LoVo (cell line): ENCODE measurements at places on chromosomes 5 and 9.

GRCh38 chr9:120362446-120362845 lies 217.5 kb downstream of the CDK5RAP2 start:
- no peak for DNase-seq

DNA sequence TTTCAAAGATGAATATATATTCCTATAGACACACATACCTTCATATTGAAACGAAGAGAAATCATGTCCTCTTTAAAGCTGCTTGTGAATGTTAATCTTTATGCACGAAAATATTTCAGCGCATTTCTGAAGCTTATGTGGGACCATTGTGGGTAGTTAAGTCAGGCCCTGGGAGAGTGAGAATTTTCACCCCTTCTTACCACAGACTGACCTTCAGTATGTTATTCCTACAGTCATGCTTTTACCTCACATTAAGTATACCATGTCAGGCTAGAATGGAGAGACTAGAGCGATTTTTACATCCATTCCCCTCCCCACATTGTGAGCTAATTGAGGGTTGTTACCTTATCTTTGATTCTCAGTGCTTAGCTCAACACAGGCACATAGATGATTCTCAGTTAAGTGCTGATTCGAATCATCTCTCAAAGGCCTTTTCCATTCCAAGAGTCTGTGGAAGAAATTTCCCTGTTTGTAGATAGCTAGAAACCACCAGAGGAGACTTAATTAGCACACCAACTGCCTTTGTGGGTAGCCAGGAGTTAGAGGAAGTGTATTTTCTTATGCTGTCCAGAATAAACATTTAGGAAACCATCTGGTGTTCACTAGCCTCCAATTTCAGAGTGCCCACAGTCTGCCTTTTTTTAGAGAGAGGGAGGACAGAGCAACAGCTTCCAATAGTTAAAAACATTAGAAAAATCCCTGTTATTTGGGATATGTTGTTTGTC lies 110.5 kb downstream of the MEGF10 start:
- DNase-seq: no peak

GRCh38 chr5:167020418-167020817 lies 1271.0 kb upstream of the WWC1 start:
- DNase-seq: no peak

DNA sequence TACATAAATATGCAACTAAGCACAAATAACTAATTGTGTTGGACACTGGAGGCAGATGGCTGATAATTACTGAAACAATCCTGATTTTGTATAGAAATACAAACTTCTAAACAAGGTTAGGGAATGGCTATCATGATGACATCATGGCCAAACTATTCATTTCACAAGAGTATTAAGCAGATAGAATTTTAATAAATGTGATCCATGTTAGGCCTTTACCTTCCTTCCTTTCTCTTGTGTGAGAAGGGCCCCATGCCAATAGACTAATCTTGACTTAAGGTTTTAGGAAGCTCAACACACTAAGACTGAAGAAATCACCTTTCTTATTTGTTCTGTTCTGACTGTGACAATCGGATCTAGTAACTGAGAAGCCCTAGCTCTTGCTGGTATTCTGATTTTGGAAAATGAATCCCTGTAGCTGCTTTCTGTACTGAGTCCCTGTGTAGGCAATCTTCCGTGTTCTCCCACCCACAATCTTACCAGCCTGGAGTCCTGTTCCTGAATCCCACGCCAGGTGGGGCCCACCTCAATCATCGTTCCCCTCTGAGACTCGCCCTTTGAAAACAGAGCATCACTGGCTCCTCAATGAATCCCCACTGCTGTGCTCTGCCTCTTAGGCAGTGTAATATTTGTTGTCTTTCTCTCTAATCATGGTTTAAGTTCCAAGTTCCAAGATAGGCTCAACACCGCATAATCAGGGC lies 168.7 kb upstream of the GNA14 start:
- DNase-seq: no peak

DNA sequence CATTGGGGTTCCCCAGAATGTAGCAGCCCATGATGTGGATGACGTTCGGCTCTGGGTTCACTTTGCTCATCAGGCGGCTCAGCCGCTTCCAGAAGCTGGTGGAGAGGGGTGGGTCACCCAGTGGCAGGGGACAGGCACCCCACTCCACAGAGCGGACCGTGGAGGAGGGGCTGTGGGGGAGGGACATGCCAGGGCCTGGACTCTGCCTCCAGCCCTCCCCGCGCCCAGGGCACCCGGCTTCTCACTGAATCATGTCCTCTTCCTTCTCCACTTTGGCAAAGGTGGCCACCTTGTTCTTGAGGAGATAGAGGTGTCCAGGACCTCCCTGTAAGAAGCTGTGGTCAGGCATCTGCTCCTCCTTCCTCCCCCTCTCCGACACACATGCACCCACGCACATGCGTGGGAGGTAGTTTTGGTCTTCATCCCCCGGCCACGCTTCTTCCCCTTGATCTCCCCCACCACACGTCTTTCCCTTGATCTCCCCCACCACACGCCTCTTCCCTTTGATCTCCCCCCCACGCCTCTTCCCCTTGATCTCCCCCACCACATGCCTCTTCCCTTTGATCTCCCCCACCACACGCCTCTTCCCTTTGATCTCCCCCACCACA lies 8.9 kb upstream of the ENTPD8 start:
- DNase-seq: no peak

- DNase-seq: no peak
These were observed 297.3 kb upstream of the PANK3 start for GRCh38 chr5:168876419-168876818.

DNA sequence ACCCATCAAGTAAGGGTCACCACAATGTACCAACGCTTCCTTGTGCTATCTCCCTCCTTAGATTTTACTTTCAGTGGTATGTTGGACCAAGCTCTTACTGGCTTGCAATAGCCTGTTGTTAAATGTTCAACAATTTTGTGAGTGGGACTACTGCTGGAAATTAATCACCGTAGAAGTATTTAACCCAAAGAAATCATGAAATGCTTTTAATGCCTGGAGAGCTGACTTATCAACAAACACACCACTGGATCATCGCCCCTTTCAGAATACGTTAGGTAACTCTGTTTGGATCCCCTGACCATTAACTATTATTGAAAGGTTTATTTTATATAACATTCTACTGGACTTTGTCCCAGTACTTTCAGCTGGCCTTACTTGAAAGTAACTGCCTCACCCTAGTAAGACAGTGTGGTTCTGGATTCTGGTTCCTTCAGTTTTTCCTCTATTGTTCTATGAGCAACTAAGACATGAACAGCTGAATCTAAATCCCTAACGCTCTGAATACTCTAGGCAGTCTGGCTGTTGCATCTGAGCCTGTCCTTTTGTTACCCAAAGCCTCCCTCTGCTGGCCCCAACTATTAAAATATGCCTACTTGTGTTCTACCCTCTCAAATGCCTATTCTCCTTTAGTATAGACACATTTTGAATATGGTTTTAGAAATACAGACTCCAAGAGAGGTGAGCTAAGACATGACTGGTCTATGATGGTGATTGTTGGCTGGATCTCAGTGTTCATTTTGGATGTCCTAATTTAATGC lies 1203.4 kb upstream of the DMAC1 start:
- no peak for DNase-seq

DNA sequence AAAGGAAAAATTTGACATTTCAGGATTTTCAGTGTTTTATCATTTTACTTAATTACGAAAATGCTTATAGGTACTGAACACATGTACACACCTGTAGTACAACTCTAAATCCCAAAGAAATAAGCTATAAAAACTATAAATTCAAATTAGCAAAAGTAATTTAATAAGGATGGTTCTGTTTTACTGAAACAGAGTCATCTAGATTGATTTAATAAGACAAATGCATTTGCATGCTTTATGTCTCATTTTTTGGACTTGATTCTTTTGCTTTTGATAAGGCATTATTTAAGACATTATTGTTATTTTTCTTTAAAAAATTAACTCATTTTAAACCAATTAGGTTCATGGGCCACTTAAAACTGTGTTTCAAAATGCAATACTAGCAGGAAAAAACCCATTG lies 201.2 kb downstream of the PIK3R1 start:
- DNase-seq: no peak

DNA sequence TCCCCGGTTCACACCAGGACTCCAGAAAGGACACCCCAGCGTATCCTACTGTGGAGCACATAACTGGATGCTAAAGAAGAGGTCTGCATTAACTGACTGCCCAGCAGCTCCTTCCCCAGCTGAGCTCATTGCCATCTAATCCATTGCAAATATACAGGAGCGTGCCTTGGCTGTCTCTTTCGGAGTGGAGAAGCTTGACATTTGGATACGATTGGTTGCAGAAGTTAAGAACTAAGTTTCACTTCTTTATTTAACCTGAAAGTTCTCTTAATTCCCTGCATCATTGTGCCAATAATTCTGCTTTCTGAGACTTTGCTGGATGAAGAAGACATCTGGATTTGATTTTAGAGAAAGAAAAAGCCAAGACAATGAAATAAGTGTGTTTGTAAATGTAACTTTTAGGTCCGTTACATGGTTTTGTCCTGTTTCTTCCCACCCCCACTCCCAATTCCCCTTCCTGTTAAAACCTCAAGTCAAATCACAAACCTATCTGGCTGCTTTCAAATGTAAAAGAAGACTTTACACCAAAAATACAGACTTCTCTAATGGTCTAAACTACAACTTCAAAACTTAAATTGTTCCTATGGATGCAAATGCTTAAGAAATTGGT lies 33.9 kb downstream of the TAS2R1 start:
- no peak for DNase-seq

DNA sequence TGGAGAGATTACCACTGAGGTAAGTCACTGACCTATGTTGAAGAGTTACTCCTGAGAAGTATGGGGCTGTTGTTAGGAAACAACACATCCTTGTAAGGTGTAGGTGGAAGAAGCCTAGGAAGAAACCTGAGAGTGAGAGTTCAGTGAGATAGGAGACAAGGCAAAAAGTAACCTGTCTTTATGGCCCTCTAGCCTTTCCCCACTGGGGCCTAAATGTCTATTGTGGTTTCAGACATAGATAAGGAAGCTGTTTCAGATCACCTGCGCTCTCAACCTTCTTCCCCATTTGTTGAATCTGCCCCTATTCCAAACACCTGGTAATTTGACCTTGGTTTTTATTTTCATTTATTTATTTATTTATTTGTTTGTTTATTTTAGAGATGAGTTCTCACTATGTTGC lies 397.1 kb upstream of the RORB start:
- DNase-seq: no peak

- DNase-seq: no peak
These were observed 37.9 kb downstream of the ERGIC1 start for GRCh38 chr5:172871982-172872381.

- no peak for DNase-seq
These were observed 10.8 kb downstream of the FBXO38 start for GRCh38 chr5:148394587-148395019.

- no peak for DNase-seq
These were observed 23.2 kb downstream of the TMEM174 start for GRCh38 chr5:73196201-73196600.

DNA sequence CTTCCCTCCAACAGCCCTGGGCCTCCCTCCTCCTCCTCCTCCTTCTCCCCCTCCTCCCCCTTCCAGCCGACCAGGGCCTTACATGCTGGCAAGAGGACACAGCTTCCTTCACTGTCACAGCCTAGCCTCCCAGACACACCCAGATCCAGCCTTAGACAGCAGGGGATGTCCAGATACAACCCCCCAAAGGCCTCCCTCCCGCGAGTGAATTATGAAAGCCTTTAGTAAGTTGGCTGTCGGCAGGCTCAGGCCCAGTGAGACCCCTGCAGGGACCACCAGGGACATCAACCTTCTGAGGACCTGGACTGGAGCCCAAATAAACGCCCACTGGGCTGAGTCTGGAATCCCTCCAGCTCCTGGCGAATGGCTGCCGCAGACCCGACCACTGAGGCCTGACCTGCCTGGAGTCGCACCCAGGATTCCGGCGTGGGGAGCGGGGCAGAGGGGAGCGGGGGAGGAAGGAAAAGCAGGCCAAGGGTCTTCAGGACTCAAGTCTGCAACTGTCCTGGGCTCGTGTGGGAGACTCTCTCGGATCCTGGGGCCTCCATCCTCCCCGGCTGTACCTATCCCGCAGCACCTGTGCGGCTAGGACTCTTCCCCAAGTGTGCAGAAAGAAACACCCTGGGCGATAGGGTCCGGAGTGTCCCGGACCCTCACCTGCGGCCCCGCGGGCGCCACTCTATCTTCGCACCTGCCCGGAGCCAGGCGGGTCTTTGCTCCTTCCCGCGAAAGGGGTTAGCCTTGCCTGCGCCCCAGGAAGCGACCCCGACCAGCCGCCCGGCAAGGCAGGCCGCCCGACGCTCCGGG lies 705 bp downstream of the SEPTIN8 start:
- DNase-seq: peak; percentile 48

DNA sequence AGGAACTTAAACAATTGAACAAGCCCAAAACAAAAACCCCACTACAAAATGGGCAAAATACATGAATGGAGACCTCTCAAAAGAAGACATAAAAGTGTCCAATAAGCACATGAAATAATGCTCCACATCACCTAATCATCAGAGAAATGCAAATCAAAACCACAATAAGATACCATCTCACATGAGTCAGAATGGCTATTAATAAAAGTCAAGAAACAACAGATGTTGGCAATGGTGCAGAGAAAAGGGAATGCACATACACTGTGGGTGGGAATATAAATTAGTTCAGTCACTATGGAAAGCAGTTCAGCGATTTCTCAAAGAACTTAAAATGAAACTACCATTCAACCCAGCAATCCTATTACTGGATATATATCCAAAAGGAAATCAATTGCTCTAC lies 337.4 kb upstream of the GRIA1 start:
- no peak for DNase-seq

GRCh38 chr9:86672301-86672700 lies 275.0 kb downstream of the GAS1 start:
- DNase-seq: no peak

DNA sequence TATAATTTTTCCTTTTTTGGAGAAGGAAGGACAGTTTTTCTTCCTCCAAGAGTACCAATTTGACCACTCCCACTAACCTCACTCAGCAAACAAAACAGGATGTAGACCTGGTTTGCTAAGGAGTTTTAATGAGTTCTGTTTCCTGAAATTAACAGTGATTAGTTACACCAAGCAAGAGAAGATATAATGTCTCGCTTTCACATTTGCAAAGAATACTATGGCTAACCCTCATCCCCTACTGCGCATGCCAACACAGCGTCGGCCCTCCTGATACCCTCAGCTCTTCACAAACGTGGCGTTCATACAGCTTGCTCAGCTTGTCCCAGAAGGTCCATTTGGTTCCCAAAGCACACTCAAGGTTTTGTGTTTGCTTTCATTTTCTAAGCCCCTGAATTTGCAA lies 41.9 kb upstream of the IPPK start:
- no peak for DNase-seq

DNA sequence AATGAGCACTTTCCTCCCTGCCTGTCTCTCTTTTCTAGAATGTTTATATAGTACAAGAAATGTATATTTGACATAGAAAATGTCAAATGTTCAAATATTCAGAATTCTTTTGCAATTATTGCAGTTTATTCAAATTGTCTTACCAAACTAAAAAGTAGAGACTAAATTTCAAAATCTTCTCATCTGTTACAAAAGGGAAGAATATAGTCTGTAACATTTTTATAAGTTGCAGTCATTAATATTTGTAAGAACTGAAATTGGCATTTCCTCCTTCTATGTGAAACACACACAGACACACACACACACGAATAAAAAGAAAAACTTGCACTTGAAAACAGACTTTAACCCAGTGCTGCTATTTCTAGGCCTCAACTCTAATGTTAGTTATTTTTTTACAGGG lies 56.4 kb downstream of the NR3C1 start:
- DNase-seq: no peak
